ENCODE measurements at places on chromosomes 2 and 18.

- DNase-seq, result no peak
Observed at GRCh38 chr2:174833737-174834136, 69.5 kb upstream of the CHRNA1 start.

DNA sequence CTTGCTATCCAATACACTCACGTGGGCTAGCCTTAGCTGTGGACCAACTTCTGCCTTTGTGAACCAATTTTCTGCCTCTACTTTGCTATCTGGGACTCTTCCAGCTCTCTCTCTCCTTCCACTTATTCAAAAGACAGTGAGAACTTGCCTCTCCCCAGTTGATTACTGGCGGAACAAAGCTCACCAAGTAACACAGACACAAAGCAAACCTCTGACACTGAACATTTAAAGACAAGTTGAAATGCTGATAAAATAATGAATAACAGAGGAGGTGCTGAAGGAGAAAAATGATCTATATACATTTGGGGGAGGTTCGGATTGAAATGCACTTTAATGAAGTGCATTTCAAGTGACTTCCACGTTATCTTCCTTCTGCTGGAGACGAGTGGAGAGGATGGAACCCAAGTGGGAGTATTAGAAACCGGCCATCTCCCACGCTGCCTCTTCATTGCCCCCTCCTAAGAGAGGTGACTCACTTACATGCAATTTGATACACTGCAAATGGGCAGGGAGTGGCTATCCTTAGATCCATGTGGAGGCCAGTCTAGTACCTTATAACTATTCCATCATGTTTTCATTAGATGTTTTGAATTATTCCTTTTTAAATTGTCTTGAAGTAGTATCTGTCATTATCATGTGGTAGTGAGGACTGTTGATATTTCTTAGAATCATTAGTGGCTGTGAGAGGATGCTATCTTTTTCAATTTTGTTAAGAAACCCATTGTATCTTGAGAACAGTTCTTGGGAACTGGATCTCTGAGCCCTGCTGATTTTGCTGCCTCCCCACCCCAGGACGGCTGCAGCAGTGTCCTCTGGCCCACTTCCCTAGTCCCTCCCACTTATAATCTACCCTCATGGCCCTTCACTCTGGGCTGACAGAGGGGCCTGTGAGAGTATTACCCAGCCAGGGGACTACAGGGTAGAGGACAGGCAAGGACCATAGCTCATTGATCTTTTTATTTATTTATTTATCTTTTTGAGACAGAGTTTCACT, 6.0 kb upstream of the GLI2 start:
- DNase-seq, result no peak

DNA sequence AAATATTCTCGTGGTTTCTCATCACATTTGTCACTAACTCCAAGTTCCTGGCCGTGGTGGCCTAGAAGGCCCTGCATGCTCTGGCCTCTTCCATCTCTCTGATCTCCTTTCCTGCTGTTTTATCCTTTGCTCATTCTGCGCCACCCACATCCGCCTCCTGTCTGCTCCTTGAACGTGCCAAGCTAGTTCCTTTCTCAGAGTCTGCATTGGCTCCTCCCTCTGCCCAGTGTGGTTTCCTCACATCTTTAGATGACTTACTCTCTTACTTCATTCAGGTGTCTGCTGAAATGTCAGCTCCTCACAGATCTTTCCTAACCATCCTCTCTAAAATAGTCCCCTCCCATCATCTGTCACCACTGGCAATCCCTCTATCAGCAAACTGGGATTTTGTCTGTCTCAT, 158.6 kb upstream of the RBMS1 start:
- DNase-seq, result peak; percentile 45

- DNase-seq, result no peak
Observed at GRCh38 chr2:98177286-98177685, 90.3 kb downstream of the VWA3B start.

- no peak for DNase-seq
Observed at GRCh38 chr2:13650586-13651180, 933.9 kb downstream of the TRIB2 start.

DNA sequence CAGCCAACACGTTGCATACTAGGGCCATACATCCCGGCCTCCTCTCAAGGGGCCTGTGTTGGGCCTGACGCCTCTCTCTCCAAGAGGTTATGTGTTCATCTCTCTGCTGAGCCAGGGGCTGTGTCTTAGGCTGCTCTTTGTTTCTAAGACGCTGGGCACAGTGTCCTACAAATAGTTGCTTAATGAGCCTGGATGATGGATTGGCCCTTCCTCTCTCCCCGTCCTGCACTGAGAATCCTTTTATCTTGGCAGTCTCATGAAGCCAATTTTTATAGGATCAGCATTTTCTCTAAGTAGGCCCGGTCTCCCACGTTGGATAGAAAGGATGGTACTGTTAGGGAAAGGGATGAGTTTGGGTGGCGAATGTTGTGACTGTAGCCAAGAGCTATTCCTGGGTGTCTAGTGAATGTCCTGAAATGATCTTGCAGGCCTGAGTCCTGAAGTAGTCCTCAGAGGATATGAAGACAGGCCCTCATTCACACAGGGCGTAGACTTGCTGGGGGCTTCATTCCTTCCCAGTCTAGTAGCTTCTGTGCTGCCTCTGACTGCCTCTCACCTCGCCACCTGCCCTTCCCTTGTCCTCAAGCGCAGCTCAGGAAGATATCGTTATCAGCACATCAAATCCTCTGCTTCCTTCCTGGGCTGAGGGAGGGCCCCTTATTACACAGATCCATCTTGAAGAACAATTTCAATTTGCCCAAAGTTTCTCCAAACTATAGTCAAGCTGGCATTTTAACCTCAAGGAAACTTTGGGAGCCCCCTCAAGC, 8.8 kb downstream of the LBH start:
- DNase-seq, result no peak

DNA sequence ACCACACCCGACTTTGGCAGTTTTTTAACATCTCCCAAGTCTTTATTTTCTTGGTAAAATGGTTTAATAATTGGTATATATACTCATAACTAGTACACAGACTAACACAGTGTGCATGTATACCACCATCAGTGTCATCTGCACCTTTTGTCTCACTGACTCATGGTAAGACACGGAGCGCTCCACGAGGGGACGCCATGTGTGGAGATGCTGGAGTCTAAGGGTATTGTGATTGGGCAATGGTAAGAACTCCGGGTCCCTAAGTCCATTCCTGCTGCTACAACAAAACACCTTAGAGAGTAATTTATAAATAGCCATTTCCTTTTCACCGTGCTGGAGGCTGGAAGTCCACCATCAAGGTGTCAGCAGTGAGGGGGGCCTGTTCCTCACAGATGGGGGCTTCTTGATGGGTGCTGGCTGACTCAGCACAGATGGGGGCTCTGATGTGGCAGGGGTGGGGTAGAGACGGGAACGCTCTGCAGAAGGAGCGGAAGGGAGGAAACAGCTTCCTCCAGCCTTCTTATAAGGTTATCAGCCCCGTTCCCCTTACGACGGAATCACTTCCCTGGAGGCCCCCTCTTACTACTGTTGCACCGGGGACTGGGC, 42.0 kb upstream of the EDAR start:
- no peak for DNase-seq

GRCh38 chr2:134282629-134283400, 28.9 kb downstream of the MGAT5 start:
- DNase-seq, result no peak

DNA sequence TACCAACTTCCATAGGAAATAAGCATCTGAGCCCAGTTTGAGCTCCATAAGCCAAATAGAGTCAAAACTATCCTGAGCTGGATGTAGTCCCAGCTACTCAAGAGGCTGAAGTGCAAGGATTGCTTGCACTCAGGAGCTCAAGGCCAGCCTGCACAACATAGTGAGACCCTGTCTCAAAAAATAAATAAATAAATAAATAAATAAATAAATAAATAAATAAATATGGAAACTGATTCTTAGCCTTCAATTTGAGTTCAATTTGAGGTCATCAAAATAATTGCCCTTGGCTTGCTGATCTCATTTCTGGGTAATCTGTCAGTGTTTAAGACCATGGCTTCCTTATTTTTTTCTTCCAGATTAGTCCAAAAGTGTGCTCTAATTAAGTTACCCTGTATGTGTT, 184.9 kb upstream of the CDH20 start:
- no peak for DNase-seq

- DNase-seq, result no peak
Observed at GRCh38 chr2:19899985-19900930, 1.5 kb downstream of the TTC32 start.

GRCh38 chr2:183229386-183229785, 105.1 kb downstream of the NUP35 start:
- DNase-seq, result no peak

DNA sequence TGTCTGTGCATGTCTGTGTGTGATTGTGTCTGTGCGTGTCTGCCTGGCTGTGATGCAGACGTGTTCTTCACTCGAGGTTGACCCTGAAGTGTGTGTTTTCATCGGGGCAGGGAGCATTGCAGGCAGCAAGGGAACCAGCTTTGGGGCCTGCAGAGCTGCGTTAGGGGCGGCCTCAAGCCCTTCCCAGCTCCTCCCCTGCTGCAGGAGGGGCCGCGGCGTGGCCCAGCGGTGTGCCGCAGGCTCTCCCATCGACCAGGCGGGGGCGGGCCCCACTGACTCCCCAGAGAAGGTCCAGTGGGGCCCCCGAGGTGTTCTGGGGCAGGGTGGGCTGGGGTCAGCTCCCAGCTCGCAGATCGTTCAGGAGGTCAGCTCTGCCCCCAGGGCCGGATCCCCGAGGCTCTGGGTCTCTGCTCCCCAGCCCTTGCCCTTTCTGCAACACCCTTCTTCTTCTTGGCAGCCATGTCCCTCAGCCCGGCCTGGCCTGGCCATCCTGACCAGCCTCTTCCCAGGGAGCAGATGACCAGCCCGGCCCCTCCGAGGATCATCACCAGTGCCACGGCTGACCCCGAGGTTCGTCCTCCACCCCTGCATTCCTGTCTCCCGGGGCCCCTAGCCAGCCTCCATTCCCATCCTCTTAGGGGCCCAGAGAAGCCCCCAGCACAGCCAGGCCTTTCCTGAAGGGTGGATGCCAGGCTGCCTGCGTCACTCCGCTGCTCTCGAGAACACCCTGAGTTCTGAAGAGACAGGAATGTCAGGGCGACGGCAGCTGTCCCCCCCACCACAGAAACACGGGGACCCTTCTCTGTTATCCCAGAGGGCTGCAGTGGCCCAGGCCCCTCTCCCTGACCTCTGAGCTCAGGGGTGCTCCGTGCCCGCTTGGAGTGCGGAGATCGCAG, 11.1 kb upstream of the KLHL30 start:
- DNase-seq, result no peak

- DNase-seq, result no peak
Observed at GRCh38 chr2:183543222-183543621, 419.0 kb downstream of the NUP35 start.
